Right lobe of liver (tissue), 6 donors: ENCODE measurements at places on chromosomes 1 and 21. TPM values are rescaled to one million over a fixed set of nuclear protein-coding genes. Genes with fewer than 3 reads are reported as not detected.

DNA sequence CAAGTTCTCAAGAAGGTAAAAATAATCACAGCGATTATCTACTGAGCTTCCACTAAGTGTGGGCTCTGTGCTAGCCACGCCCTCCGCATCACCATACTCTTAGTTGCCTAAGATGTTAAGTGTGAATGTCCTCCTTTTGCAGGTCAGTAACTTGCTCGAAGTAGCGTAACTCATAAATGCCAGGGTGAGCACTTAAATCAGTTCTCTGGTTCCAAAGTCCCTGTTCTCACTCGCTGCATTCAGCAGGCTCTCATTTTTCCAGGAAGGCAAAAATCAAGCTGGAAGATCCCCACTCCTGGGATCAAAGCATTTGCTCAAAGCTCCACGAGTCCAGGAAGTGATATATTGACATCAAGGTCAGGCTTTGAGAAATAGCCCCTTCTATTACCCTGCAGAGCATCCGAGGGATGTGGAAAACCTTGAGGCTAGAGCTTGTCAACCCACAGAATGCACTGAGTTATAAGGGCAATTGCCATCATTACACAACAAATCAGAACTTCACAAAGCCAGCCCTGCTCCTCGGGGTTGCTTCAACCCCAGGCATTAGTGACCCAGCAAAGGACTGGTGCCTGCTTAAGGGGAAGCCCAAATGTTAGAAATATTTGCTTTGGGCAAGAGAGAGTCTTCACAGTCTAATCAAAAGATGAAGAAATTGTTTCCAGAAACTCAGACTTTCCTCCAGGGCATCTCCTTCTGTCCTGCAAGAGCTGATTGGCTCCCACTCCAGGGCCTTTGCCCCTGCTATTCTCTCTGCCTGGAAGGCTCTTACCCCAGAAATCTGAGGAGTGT is 19.5 kb downstream of the SLC30A1 start:
- H3K4me1 ChIP-seq, result no peaks in the 10 kb centered on the region
- no peaks in the 10 kb centered on the region for H3K27me3 ChIP-seq
- H3K4me3 ChIP-seq, result no peak overlapping the region
- no peaks in the 10 kb centered on the region for H3K36me3 ChIP-seq

DNA sequence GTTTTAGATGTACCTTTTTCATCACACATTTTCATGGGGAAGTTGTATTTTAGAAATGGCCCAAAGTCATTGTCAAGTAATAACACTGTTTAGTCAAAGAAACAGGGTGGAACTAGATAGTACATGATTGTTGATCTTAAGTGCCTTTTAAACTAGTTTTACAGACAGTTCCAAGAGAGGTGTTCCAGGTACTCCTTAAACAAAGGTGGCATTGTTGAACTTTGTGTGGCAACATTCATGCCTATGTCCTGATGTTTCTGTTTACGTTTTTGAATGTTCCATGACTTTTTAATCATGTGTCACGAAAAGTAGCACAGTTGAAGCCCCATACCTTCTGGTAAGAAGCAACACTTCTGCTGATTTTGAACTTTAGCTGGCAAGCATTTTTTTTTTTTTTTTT is 9.1 kb upstream of the SH3D21 start:
- no peaks in the 10 kb centered on the region for H3K27me3 ChIP-seq
- H3K36me3 ChIP-seq, result peaks cover 85% of the 10 kb centered on the region
- no peak overlapping the region for H3K27ac ChIP-seq
- H3K4me1 ChIP-seq, result peaks cover 3% of the 10 kb centered on the region
- no peak overlapping the region for H3K4me3 ChIP-seq

- H3K27me3 ChIP-seq, result no peaks in the 10 kb centered on the region
- no peak overlapping the region for H3K4me3 ChIP-seq
- no peaks in the 10 kb centered on the region for H3K36me3 ChIP-seq
- H3K27ac ChIP-seq, result no peak overlapping the region
- no peaks in the 10 kb centered on the region for H3K4me1 ChIP-seq
These were observed 21.7 kb downstream of the RCOR3 start for GRCh38 chr1:211280910-211281309.

The VANGL2 gene
- 0.15 TPM for total RNA-seq

DNA sequence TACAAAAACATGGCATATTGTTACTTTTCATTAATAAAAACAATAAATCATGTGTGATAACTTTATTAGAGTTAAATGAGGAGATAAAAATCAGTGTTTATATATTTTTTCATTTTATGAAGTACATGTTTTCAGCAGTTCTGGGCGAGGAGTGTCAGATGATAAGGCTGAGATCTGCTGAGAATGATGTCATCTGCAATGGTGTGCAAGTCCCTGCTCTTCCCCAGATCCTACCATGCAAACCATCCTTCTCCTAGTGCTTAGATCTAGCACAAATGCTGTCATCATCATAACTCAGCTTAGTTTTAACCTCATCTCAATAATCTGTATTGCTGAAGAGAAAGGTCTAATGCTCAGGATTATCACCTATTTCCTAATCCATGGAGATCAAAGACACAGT is 214.4 kb upstream of the DAB1 start:
- no peaks in the 10 kb centered on the region for H3K36me3 ChIP-seq
- no peak for DNase-seq
- H3K27ac ChIP-seq, result no peak overlapping the region
- H3K4me3 ChIP-seq, result no peak overlapping the region
- no peaks in the 10 kb centered on the region for H3K27me3 ChIP-seq
- no peaks in the 10 kb centered on the region for H3K4me1 ChIP-seq

DNA sequence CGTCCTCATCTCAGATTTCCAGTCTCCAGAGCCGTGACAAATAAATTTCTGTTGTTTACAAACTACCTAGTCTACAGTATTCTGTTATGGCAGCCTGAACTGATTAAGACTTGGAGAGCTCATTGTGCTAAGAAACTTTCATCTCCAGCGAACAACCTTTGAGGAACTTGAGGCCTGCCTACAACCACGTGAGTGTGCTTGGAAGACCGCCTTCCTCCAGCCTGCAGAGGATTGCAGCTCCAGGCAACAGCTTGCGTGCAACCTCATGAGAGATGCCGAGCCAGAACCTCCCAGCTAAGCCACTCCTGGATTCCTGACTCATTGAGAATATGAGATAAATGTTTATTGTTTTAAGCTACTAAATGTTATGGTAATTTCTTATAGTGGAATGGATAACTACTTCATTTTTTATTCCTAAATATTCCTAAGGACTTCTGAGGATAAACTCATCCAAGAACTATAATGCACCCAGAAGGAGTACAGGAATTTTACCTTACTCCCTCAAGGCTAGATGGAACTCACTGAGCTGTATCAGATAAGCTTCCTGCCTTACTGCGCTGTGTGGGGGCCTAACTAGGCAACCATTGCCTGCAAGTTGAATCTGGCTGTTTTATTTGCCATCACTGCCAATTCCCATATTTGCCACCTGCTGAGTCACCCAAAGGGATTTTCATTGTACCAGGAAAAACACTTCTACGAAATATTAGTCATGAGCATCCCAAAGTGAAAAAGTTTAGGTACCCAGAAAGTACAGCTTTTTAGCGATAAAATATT is 17.6 kb downstream of the FAM177B start:
- H3K36me3 ChIP-seq, result no peaks in the 10 kb centered on the region
- no peaks in the 10 kb centered on the region for H3K4me1 ChIP-seq
- no peak for DNase-seq
- no peak overlapping the region for H3K4me3 ChIP-seq
- H3K27me3 ChIP-seq, result no peaks in the 10 kb centered on the region
- H3K27ac ChIP-seq, result no peak overlapping the region

DNA sequence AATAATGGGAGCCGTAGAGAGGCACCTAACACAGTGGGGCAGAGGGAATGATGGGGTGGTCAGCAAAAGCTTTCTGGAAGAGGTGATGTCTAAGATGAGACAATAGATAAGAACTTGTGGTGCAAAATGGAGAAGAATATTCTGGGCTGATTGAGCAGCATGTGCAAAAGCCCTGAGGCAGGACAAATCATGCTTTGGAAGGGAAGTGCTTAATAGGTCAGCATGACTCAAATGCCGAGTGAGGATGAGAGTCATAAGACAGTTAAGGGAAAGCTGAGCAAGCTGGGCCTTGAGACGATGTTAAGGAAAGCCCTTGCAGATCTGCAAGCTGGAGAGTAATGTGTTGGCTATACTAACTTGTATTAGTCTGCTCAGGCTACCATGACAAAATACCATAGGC is 37.3 kb upstream of the ASB17 start:
- DNase-seq, result no peak
- no peaks in the 10 kb centered on the region for H3K4me1 ChIP-seq
- no peak overlapping the region for H3K27ac ChIP-seq
- no peak overlapping the region for H3K4me3 ChIP-seq
- no peaks in the 10 kb centered on the region for H3K36me3 ChIP-seq

DNA sequence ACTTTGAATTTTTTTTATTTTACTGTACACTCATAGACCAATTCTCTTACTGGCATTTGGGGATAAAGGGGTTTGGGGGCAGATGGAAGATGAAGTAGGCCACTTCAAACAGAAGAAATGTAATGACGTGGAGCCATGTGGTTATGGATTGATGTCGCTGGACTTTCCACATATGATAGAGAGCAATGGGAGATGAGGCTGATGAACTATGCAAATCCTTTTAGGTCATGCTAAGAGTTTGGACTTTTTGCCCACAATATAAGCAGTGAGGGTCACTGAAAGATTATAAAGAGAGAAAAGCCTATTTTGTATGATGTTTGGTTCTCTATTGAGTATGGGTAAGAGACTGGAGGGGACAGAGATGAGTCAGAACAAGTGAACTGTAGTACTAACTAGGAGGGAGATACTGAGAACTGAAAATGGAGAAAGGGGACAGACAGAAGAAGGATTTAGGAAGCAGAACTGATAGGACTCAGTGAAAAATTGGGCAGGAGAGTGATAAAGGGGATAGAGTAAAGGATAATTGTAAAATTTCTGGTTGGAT is 9.2 kb downstream of the C1orf21 start:
- H3K4me1 ChIP-seq, result no peaks in the 10 kb centered on the region
- no peak for DNase-seq
- H3K27me3 ChIP-seq, result no peaks in the 10 kb centered on the region
- no peak overlapping the region for H3K4me3 ChIP-seq

- H3K27me3 ChIP-seq, result no peaks in the 10 kb centered on the region
- no peaks in the 10 kb centered on the region for H3K36me3 ChIP-seq
- H3K4me1 ChIP-seq, result no peaks in the 10 kb centered on the region
- no peak for DNase-seq
- no peak overlapping the region for H3K27ac ChIP-seq
- no peak overlapping the region for H3K4me3 ChIP-seq
These were observed 9.2 kb upstream of the SLAMF8 start for GRCh38 chr1:159817276-159818041.

GRCh38 chr1:113088972-113089371 is 16.0 kb downstream of the LRIG2 start:
- peaks cover 5% of the 10 kb centered on the region for H3K4me1 ChIP-seq
- no peak for DNase-seq
- H3K36me3 ChIP-seq, result no peaks in the 10 kb centered on the region
- no peak overlapping the region for H3K4me3 ChIP-seq

DNA sequence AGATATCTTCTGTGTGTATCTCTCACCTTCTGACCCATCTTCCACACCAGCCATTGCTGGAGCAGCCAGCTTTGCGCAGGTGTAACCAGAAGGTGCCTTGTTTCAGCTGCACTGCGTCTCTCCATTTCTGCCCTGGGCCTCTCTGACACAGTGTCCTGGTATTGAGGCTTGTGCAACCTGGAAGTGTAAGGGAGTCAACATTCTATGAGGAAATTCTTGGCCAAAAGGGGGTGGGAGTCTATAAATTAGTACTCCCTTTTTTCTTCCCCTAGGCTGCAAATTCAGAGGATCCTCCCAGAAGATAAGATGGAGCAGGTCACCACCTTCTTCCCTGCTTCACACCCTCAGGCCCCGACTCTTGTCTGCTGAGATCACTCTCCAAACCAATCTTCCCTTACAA is 109.1 kb downstream of the MRPS6 start:
- H3K4me3 ChIP-seq, result no peak overlapping the region
- no peaks in the 10 kb centered on the region for H3K36me3 ChIP-seq
- no peak overlapping the region for H3K27ac ChIP-seq
- H3K27me3 ChIP-seq, result no peaks in the 10 kb centered on the region
- DNase-seq, result no peak

DNA sequence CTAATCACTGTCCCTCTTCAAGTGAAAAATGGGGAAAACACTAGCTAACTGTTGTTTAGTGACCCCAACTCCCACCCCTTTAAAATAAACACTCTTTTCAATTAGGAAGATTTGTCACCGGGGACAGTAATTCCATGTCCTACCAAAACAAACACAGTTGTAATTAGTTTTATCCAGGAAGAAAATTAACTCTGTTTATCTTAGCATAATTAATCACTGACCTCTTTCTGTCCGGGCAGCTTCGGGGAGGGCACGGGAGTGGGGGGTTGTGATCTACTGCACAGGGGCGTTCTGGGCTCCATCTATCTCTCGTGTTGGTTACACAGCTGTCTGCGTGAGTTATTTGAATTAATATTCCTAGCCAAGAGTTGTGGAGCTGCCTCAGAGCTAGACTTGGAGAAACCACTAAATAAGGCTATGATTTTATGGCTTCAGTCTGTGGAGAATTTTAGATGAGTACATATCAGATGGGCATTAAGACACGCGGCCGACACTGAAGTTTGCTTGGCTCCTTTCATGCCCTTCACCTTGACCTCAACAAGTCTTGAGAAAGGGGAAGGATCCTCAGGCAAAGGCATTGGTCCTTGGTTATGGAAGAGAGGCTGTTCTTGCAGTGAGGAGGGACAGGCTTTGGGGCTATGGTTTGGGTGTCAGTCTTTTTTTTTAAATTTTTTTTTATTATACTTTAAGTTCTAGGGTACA is 102.0 kb upstream of the TRABD2B start:
- no peak for DNase-seq
- H3K4me3 ChIP-seq, result no peak overlapping the region
- H3K36me3 ChIP-seq, result no peaks in the 10 kb centered on the region
- no peaks in the 10 kb centered on the region for H3K27me3 ChIP-seq
- no peak overlapping the region for H3K27ac ChIP-seq
- no peaks in the 10 kb centered on the region for H3K4me1 ChIP-seq

DNA sequence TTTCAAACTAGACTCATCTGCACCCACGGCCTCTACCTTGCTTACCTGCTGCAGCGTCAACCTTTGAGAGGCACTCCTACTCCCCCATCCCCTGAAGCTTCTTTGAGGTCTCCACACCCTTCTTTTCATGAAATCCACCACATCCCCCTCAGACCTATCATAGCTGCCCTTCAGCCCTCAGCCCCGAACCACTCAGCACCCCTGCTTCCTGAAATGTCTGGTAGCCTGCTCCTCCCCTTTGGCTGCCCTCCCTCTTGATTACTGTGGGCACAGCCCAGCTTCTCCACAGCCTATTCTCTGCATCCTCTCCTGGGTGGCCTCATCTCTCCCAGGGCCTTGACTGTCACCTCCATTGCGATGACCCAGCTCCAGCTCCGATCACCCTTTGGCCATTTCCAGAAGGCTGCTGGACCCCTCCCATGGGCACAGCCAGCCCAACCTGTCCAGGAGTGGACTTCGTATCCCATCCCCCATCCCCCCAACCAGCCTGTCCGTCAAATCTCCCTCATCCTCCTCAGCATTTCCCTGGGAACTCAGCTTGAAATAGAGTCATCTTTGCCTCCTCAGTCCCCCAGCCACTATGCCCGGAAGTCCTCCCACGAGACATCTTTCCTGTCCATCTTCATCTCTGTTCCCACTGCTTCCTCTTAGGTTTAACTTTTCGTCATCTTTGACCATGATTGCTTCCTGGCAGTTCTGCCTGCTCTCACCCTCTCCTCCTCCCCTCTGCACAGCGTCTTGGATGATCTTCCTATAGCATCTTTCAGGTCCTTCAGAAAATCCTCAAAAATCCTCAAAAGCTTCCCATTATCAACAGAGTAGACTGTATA is 6.1 kb upstream of the ADORA1 start:
- no peaks in the 10 kb centered on the region for H3K36me3 ChIP-seq
- no peaks in the 10 kb centered on the region for H3K4me1 ChIP-seq
- no peak overlapping the region for H3K4me3 ChIP-seq
- no peaks in the 10 kb centered on the region for H3K27me3 ChIP-seq
- DNase-seq, result no peak

The RTCA gene
- total RNA-seq, result 19.8 TPM
